ENCODE measurements at places on chromosomes 7 and 10. TPM values are rescaled to one million over a fixed set of nuclear protein-coding genes. Genes with fewer than 3 reads are reported as not detected.

The ANXA8L1 gene
- total RNA-seq, result 4.2 TPM

The NKX6-2 gene
- total RNA-seq, result 0.76 TPM

The HABP2 gene
- 1.3 TPM for total RNA-seq

The GPR15LG gene
- total RNA-seq, result not detected

The LRIT1 gene
- total RNA-seq, result not detected

The SYT15 gene
- total RNA-seq, result 0.89 TPM

Measured in mesangial cell (primary cell).